ENCODE measurements at places on chromosomes 5 and 9.

DNA sequence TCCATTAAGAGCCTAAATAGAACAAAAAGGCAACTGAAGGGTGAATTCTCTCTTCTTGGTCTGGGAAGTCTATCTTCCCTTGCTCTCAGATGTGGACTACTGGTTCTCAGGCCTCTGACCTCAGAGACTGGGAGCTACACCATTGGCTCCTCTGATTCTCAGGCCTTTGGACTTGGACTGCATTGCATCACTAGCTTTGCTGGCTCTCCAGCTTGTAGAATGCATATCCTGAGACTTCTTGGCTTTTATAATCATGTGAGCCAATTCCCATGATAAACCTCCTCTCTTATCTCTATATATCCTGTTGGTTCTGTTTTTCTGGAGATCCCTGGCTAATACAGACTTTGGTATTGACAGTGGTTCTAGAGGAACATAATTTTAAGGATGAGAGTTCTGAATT lies 89.8 kb downstream of the PSAT1 start:
- no peak for DNase-seq

GRCh38 chr5:2797160-2797559 lies 45.7 kb upstream of the IRX2 start:
- DNase-seq: no peak

DNA sequence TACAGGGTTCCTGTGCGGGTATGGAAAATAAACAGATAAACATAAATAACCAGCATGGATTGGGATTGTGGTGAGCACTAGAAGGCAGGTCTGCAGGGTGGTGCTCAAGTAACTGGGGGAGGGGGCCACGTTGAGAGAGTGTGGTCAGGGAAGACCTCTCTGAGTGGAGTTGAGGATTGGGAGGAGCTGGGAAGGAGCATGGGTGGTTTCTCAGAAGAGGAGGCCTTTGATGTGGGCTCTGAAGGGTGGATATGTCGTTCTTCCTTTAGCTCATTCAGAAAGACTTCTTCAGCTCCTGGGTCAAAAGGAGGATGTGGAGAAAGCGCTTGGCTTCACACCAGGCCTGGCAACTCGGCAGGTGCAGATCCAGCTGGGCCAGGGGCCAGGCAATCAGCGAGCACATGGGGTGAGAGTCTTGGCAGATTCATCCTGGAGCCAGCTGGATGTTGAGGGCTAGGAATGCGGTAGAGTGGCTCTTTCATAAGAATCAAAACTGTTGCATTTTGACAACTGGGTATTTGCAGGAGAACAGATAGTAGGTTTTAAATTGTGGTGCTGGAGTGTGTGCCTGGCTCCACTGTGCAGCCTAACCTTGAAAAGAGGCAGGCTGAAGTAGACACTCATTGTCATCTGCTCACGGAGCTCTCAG lies 71.7 kb downstream of the PCSK5 start:
- no peak for DNase-seq

DNA sequence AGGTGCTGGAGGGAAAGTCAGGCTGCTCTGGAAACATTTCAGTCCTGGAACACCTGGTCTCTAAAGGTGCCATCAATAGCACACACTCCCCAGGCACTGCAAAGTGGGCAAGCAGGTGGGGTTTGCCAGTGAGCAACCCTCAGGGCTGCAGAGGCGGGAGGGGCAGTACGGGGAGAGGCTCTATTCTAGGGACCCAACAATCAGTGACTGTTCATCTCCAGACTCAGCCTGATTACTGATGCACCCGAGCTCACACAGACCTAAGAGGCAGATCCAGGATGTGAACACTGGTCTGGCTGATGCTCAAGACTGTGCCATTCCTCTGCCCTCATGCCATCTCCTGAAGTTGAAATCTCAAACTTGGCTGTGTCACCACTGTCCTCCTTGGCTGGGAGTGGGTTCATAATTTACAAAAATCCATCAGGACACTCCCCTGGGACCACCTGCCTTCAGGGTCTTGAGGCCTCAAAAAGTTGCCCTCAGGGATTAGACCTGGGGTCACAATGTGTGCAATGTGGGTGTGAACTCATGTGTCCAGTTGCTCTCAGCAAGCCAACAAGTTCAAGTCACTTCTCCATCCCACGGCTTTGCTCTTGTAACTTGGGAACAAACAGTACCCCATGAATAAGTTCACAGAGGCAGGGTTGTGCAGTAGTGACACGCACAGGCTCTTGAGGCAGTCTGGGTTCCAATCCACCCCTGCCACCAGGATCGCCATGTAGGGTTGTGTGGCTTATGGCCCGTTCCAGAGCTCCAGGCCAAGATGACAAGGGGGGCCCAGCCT lies 19.9 kb upstream of the KCNMB1 start:
- no peak for DNase-seq

- peak; percentile 76 for DNase-seq
Observed at GRCh38 chr9:108885643-108886348, 23.7 kb downstream of the ACTL7A start.

DNA sequence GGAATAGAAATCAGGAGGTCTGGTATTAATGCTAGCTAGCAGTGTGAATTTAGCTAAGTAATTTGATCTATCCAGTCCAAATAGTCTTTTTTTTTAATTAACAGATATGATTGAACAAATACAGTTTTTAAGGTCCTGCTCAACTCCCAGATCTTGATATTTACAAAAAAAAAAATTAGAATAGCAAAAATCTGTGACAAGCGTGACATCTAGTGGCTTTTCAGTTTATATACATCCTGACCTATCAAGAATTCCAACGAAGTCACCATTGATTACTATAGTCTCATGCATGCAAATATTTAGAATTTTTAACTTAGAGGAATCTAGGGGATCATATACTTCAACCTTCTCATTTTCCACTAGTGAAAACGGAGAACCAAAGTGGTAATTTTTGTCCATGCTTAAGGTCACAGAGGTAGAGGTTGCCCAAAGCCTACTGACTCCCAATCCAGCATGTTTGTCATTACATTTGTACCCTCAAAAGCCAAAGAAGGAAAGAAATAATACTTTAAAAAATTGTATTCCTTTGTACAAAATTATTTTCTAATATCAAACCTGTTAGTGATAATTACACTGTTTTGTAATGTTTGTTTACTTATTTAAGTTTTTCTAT lies 17.6 kb upstream of the TARS1 start:
- DNase-seq: peak; percentile 60

GRCh38 chr9:98865284-98865875 lies 57.9 kb downstream of the GALNT12 start:
- DNase-seq: no peak

- DNase-seq: no peak
Observed at GRCh38 chr9:137514691-137515337, 35.4 kb downstream of the PNPLA7 start.

GRCh38 chr9:97985058-97985861 lies 2.1 kb downstream of the ANP32B start:
- peak; percentile 64 for DNase-seq

GRCh38 chr5:137498301-137498735 lies 808 bp downstream of the SPOCK1 start:
- peak; percentile 70 for DNase-seq

GRCh38 chr5:54669285-54669684 lies 151.7 kb downstream of the SNX18 start:
- DNase-seq: peak; percentile 53

GRCh38 chr5:50667023-50667652 lies 701 bp downstream of the PARP8 start:
- peak; percentile 75 for DNase-seq

DNA sequence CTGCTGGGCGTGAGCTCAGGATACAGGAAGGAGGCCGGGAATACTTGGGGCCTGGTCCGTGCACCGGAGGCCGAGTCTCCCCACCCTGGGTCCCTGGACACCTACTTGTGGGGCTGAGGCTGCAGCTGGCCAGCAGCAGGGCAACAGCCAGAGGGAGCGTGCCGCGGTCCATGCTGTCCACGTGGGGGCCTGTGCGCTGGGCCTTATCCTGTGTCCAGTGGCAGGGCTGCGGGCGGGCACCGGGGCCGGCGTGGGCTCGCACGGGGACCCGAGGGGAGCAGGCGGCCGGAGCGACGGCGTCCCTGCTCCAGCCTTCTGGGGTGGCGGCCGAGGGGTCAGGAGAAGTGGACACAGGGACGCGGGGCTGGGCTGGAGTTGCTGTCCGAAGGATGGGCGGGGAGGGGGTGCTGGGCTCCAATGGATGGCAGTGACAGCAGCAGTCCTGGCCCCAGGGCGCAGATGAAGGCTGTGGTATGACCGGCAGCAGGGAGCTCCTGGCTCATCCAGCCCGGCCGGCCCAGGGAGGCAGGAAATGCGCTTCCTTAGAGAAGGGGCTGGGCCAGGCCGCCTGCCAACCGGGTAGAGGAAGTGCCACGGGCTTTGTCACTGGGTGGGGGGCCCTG lies at the start of gene ENG:
ENG (minus strand) TSS at position 475 of the 623 bp plus-strand sequence; CDS start at position 172, 303 bp downstream.
- peak; percentile 80 for DNase-seq

DNA sequence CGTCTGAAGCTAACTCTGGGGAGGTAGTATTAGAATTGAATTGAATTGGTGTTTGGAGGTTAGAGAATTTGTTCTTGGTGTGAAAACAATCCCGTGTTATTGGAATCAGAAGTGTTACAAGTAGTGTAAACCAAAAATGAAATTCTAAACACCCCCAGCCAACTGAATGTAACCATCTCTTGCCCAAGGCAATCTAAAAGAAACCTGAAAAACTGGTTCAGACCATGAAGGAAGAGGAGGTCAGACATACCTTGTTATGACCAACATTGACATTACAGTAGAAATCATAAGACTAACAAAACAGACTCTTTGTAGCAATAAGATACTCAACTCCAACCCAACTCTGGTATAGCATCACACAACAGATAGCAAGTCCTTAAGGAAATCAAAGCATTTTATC lies 159.0 kb downstream of the TUSC1 start:
- no peak for DNase-seq

GRCh38 chr5:9126490-9126889 lies 419.4 kb downstream of the SEMA5A start:
- DNase-seq: no peak

- no peak for DNase-seq
Observed at GRCh38 chr5:129410488-129410887, 49.6 kb upstream of the ADAMTS19 start.

DNA sequence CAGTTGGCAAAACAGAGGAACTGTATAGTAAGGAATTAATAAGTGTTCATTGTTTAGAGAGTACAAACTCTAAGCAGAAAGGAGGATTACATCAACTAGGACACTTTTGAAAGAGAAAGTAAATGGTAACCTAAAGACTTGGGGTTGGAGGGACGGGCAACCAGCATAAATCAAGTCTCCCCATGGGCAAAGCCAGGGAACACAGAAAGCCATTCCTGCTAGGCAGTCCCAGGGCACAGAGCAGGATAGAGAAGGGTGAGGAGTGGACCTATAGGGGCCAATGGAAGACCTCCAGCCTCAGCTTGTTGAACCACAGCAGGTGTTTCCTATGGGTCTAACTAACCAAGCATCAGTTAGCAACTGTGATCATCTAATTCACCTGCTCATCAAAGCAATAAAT lies 9.2 kb upstream of the ERAP1 start:
- no peak for DNase-seq

- DNase-seq: no peak
Observed at GRCh38 chr9:114419796-114420195, 32.0 kb upstream of the AKNA start.

DNA sequence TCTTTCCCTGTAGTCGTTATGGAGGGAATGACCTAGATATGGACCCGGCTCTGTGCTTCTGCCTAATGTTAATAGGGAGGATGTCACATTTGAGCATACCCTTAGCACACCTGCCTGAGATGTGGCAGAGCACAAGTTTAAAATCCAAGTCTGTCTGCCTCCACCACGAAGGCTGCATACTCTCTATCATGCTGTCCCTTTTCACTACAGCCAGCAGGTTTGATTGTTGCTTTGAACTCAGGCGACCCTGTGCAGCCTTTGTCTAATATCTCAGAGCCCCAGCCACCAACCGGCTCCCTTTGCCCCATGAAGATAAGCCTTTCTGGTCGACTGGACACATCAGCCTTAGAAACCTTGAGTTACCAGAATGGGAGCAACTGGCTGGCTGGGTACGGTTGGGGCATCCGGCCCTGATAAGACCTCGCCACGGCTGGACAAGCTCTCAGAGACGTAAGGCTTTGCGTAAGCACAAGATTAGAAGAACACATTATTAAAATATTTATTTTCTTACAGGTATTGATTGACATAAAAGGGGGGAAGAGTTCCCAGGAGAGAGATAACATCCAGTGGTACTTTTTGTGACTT lies 222.0 kb upstream of the TRIM32 start:
- DNase-seq: no peak

DNA sequence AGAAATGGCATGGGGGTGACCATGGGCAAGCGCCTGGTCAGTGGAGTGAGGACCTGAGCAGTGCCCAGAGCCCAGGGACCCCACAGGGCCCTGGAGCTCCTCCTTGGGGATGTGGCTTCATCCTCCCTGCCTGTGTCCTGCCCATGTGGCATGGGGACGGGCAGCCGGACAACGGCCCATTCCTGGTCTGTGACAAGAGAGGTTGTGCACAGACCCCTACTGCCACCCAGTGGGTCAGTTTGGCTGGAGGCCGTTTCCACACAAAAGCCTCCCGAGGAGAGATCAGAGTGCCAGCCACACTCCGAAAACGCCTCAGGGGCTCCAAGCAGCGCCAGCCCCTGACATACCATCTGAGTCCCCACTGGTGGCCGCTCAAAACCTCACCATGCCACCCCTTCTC lies 19.8 kb downstream of the SLC6A18 start:
- no peak for DNase-seq

GRCh38 chr9:11023201-11023600 lies 410.4 kb upstream of the PTPRD start:
- DNase-seq: no peak

GRCh38 chr9:131436376-131436775 lies 42.5 kb downstream of the PRRC2B start:
- no peak for DNase-seq

GRCh38 chr5:107597803-107598202 lies 72.9 kb downstream of the EFNA5 start:
- no peak for DNase-seq

- DNase-seq: peak; percentile 84
Observed at GRCh38 chr5:73853091-73853490, 227.1 kb downstream of the ARHGEF28 start.

- DNase-seq: no peak
Observed at GRCh38 chr5:71662381-71662780, 56.7 kb upstream of the CARTPT start.

DNA sequence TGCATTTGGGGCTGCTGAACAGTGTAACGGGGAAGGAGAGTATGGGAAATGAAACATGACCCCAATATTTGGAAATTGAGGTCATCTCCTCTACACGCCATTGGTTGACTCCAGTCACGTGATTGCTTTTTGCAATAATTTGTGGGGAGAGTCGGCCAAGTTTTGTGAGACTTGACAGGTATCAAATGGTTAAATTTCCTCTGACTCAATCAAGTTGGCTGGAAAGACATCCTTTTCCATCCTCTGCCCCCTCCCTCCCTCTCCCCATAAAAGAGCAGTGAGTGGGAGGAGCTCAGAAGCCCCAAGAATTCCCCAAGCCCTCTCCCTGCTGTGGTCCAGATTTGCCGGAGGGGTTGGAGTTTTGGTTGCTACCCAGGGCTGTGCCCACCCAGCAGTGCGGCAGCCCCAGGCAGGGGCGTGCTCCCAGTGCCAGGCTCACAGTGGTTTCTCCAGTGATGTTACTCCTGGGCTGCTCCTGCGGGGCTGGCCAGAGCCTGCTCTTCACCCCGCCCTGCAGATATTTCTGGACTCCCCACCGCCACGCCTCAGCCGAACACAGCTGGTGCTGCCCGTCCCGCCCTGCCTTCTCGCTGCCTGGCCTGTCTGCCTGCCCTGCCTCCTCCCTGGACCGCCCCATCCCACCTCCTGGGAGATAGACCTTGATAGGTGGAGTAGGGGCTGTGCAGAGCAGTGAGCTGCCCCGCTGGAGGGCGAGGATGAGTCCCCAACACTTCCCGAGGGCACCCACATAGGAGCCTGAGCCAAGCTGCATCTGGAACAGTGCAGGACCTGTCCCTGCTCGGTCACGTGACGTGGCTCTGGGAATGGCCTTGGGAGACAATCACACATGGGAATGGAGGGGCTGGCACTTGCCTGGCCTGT lies 3.4 kb downstream of the COL5A1 start:
- peak; percentile 98 for DNase-seq
